ENCODE measurements at places on chromosomes 6 and 20.

GRCh38 chr6:93886416-93886815, 467.1 kb upstream of the EPHA7 start:
- DNase-seq, result no peak

- no peak for DNase-seq
These were observed 203.3 kb upstream of the CST7 start for GRCh38 chr20:24745617-24746350.

GRCh38 chr20:684676-685319, 9.2 kb upstream of the SCRT2 start:
- no peak for DNase-seq

GRCh38 chr6:22530506-22530905, 38.9 kb upstream of the HDGFL1 start:
- DNase-seq, result no peak

DNA sequence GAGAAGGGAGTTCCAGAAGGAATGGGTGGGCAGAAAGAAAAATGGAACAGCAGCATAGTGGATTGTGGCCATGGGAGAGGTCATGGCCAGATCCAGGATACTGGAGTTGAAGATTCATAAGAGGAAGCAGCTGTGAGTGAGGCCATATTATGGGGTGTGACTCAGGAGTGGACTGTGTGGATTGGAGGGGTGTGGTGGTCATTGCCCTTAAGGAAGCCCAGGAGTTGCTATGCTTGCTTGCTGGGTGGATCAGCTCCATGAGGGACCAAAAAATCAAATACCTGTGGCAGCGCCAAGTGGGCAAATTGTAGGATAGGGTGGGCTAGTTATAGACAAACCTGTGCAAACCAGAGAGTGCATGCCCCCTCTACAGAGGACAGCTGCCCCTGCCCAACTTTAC, 18.3 kb downstream of the LRRC1 start:
- no peak for DNase-seq

GRCh38 chr20:23225407-23226060, 125.1 kb upstream of the NXT1 start:
- DNase-seq, result no peak
